ENCODE measurements at places on chromosomes 2 and 18.

GRCh38 chr2:20677301-20678085 is 10.5 kb downstream of the GDF7 start:
- no peak for DNase-seq

- DNase-seq = no peak
Measured at GRCh38 chr2:176270100-176270750, 983 bp downstream of the MTX2 start.

DNA sequence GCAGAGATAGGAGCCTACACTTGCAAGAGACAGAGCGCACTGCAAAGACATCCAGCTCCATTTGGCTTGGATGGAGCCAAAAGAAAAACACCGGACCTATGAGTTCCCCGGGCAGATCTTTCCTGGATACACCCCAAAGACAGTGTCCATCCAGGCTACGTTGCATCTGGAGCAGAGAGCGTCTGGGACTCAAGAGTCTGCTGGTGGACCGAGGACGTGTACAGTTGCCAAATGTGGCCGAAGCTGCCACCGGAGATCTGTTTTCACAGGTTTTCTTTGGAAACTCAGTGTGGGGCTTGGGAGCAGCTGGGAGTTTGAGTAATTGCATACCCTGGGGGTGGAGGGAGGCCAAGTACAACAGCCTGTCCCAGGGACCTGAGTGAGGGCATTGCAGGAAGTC is 192.3 kb upstream of the OSR1 start:
- no peak for DNase-seq

DNA sequence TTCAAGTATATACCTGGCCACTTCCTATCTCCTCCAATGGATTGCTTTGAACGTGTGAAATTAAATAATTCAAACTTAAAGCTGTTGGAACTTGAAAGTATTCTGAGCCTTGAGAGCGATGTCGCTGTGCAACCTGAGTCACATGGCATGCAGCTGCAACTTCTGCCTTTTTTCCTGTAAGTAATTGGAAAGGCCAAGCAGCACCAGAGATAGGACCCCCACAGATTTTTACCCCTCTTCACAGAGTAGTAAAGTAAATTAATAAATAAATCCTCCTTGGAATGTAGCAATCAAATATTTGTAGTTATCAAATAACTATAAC is 3.2 kb upstream of the RNF149 start:
- no peak for DNase-seq

- no peak for DNase-seq
Measured at GRCh38 chr2:235047171-235048160, 95.6 kb downstream of the SH3BP4 start.

- no peak for DNase-seq
Measured at GRCh38 chr2:84953535-84953934, 17.4 kb upstream of the KCMF1 start.

DNA sequence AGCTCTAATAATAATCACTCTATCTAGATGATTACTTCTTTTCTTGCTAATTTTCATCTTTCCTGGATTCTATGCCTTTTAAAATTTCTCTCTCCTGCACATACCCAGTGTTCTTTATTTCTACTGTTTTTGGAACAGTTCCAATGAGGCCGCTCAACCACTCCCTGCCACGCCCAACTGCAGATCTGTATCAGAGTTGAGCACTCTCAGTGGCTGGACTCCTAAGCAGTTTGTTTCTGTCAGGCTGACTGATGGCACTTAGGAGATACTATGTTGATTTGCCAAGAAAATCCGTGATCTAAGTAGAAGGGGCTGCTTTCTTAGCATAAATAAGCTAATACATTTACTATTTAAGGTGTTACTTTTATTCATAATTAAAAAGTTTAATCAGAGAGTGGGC is 192.8 kb downstream of the ARHGAP15 start:
- DNase-seq = no peak

DNA sequence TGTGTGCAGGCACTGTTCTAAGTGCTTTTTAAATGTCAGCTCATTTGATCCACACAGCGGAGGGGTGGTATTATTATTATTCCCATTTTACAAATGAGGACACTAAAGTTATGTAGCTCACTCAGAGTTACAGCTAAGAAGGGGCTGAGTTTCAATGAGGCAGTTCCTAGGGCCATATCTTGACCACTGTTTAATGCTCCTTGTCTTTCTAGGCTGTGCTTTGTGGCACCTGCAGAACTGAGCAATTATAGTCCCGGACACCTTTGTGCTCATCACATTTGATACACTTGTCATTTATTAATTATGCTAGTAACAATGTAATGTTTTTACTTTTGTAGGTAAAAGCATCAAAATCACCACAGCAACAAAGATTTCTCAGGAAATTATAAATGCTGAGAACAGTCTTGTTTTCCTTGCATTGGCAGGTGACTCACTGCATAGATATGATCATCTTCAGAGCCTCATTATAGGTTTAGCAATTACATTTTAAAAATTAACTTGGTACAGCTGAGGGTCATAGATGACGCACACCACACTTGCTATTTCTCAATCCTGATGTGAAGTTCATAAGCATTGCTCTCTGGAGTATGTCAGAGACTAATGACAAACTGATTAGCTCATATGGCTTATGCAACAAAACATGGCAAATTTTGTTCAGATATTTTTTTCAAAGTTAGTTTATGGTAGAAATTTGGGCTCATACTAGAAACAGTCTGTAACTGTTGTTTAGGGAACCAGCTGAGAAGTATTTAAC is 366.8 kb downstream of the TGIF1 start:
- DNase-seq = no peak

DNA sequence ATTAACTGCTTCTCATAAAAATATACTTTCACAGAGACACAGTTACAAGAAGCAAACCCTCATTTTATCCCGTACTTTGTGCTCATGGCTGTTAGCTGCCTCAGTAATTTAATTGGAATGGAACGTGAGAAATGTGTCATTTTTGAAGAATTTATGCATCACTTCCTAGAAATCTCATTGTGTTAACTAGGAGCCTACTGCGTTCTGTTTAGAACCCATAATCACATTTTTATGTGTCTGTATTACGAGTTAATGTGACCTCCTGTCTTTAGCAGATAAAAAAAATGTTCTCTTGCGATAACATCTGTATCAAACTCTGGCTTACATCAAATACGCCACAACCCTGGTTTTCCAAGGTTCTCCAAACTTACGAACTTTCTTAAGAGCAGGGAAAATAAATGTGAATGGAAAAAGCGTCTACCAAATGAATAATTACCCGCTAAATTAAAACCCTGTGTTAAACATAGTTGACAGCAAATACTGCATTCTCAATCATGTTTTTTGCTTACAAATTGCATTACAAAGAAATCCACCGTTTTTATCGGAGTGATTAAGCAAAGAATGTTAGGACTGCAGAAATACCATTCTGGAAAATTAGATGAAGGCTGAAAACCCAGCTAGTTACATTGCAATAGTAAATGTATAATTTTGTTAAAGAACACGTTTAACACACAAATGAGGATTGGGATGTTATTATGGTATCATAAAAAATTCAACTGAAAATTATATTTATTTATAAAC is 12.1 kb upstream of the GBX2 start:
- no peak for DNase-seq

- no peak for DNase-seq
Measured at GRCh38 chr2:106841886-106842645, 43.9 kb downstream of the ST6GAL2 start.

- no peak for DNase-seq
Measured at GRCh38 chr2:53036196-53036595, 731.4 kb upstream of the CHAC2 start.

GRCh38 chr2:182977463-182977862 is 60.8 kb downstream of the NCKAP1 start:
- DNase-seq = no peak

- no peak for DNase-seq
Measured at GRCh38 chr2:124257120-124257519, 232.0 kb downstream of the CNTNAP5 start.

DNA sequence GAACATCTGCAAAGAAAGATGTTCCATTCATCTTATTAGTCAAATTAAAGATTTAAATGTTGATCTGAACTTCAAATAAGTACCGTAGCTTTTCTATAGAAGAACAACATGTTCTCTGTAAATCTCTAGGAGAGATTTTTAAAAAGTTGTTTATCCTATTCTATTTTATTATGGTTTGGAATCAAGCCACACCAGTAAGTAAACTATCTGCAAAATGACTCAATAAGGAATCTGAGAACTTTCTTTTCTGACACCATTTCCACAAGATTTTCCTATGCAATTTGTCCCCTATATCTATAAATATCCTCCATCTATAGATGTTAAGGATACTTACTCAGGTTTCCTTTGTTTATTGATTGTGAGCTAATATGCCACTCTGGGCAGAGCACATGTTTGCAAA is 736.6 kb downstream of the CBLN2 start:
- DNase-seq = no peak

DNA sequence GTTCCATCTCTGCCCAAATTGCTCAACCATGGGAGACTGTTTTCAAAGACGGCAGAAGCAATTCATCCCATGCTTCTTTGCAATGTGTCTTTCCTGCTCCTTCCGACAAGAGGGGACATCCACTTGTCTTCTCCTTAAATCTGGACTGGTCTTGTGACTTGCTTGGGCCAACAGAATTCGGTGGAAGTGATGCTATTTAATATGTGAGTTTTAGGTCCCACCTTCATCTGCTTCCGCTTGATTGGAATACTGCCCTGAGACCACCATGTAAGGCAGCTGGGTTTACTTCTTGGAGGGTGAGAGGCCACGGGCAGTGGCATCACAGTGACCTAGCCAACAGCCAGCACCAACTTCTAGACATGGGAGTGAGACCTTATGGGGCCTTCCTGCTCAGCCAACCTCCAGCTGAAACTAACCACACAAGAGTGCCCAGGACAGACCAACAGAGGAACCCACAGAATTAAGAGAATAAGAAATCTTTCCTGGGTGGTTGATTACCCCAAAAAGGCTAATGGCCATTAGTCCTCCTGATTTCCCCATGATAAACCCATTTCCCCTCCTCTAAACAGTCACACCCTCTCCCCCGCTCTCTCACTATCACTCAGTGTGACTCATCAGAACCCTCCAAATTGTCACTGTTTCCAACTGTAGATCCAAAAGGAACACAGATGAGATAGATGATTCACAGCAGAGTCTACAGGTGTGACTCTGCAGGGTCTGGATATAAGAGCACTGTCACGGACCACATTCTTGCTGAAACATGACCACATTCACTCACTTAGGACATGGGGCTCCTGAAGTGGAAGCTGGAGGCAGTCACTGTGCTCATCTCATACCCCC is 16.2 kb upstream of the RHOB start:
- no peak for DNase-seq

- DNase-seq = no peak
Measured at GRCh38 chr2:132941296-132942020, 271.5 kb upstream of the LYPD1 start.

DNA sequence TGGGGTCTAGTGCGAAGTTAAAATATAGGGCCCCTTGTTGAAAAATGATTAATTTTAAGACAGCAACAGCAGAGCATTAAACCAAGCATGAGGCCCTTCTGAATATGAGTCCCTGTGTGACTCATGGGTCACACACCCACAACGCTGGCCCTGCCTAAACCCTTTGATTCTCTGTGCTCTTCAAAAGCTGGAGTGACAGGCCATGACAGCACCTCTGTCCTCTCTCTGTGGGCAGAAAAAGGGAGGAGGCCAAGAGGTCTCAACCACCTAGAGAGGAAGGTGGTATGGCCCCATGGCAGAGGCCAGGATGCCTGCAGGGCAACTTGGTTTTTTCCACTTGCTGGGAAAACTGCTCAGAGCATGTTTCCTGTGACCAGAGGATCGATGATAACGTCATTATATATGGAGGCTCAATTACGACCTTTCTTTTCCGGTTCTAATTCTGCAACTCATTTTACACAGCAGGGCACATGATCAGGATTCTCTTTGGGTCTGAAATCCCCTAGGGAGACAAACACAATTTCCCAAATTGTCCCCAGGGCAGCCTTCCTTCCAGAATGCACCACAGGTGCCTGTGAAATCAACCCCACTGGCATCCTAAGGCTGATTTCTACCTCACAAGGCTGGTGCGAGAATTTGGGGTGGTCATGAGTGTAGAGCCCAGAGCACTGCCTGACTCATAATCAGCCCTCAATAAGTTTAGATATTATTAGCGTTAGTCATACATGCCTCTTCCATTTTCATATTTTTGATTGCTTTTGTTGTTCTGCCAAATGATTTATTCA is 102.0 kb upstream of the PPP1CB start:
- DNase-seq = no peak

GRCh38 chr2:121266543-121267106 is 18.4 kb downstream of the TFCP2L1 start:
- DNase-seq = no peak

GRCh38 chr2:129112181-129112580 is 793.5 kb upstream of the HS6ST1 start:
- no peak for DNase-seq

GRCh38 chr2:219689676-219690628 is 62.5 kb downstream of the SLC4A3 start:
- peak; percentile 58 for DNase-seq
